ENCODE measurements at places on chromosomes 6 and 20. TPM values are rescaled to one million over a fixed set of nuclear protein-coding genes. Genes with fewer than 3 reads are reported as not detected.

Gene MTRF1L
- 24.7 TPM for total RNA-seq

Gene ENPP1
- total RNA-seq: 0.21 TPM

Gene CEP162
- total RNA-seq: 6.3 TPM

Gene DCDC2
- 0.10 TPM for total RNA-seq

Gene ZBTB2
- 30.2 TPM for total RNA-seq

Gene LY6G5B
- total RNA-seq: 9.8 TPM
